Skeletal muscle cell (primary cell): ENCODE measurements at places on chromosomes 7 and 10.
A peak's percentile ranks its signal among the peaks of the same experiment; 100 is the strongest.

DNA sequence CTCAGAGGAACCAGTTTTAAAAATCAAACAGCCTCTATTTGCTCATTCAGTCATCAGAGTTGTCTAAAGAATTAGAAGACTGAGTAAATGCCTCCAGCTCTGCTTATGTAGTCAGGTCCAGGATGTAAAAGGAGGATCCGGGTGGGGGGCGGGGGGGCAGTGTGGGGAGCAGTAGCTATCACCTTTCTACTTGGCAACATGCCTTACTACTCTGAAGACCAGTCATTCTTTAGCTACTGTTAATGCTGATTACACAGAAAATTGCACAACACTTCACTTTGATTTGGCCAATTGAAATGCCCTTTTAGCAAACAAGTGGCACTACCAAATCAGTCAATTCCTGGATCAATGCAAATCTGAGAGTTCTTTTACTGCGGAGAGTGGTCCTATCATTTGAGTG, 164.2 kb downstream of the NXPH1 start:
- no peak for DNase-seq

- no peak for DNase-seq
Measured at GRCh38 chr7:57342954-57343353, 107.0 kb upstream of the ZNF716 start.

GRCh38 chr7:40833888-40834234, 699.1 kb downstream of the SUGCT start:
- no peak for DNase-seq

DNA sequence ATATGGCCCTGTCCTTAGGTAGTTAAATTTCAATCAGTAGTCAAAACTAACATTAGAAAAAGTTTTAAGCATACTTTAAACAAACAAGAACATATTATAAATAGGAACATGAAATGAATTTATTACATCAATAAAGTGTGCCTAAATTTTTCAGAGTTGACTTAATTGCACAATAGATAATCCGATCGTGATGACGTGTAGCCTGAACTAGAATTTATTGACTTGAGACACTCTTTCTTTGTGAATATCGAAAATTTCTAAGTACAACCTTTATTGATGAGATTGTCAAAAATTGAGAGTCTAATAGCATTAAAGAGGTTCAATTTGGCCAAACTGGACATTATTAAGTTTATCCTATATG, 56.0 kb downstream of the CALD1 start:
- no peak for DNase-seq

DNA sequence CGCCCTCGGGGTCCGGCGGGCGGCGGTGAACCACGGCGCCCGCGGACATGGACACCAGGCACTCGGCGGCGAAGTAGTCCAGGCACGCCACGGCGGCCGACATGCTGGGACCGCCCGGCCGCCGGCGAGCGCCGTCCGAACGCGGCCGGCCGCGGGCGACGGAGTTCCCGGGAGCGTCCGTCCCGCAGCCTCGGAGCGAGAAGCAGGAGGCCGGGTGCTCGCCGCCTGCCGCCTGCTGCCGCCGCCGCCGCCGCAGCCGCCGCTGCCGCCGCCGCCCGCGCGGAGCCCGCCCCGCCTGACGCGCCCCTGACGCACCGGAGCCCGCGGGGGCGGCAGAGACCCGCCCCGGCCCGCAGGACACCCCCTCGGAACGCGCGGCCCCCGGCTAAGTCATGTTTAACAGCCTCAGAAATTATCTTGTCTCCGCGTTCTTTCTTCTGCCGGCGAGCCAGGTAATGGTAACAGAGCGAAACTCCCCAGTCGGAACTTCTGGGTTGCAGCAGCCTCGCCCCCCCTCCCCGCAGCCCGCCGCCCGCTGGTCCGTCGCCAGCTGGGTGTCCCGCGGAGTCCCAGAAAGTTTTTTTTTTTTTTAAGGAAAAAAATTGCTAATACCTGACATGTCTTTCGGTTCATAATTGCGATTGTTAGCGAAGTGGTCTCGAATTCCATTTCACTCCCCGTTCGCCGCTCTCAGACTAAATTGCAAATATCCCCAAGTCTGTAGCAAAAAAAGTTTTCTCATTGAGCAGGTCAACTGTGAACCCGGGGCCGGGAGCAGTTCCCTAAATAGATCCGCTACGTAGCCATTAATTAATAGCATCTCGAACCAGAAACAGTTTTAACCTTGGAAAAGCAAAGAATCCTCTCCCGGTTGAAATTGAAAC, at the start of gene KLF14:
KLF14 (minus strand) TSS at position 277 of the 884 bp plus-strand sequence; CDS start at position 103, 174 bp downstream.
- no peak for DNase-seq

GRCh38 chr10:35928748-35929147, 286.7 kb upstream of the FZD8 start:
- DNase-seq = no peak

GRCh38 chr7:11332865-11333228, 359.2 kb downstream of the PHF14 start:
- DNase-seq = no peak

- DNase-seq = no peak
Measured at GRCh38 chr10:120514035-120514620, 57.1 kb downstream of the PLPP4 start.

DNA sequence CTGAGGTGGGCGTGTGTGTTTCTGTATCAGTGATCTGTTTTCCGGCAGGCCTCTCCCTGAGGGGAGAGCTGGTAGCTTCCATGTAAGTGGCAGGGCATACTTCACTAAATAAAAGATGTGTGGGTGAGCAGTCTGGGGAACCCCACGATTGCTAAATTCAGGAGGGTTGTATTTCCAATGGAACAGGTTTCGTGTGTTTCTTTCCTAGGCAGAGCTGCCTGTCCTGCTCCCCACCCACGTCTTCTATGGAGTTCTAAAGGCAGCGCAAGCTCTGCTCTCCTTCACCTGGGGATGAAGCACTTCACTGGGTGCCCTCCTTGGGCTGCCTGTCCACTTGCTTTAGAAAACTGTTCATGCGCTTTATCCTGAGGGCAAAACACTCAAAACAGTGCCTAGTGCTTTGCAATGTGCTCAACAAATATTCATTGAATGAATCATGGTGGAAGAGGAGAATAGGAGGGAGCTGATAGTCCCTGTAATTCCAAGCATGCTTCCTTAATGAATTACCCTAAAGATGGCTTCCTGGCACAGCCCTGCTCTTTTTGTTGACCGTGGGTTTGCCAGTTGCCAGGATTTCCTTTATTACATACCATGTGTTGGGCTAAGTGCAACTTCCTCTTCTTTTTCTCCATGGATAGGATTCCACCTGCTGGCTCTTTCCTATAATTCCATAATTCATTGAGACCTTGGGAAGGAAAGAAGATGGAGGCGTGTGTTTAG, 50.6 kb upstream of the SRPK2 start:
- DNase-seq = no peak

- DNase-seq = no peak
Measured at GRCh38 chr7:139660317-139661042, 117.3 kb downstream of the HIPK2 start.

DNA sequence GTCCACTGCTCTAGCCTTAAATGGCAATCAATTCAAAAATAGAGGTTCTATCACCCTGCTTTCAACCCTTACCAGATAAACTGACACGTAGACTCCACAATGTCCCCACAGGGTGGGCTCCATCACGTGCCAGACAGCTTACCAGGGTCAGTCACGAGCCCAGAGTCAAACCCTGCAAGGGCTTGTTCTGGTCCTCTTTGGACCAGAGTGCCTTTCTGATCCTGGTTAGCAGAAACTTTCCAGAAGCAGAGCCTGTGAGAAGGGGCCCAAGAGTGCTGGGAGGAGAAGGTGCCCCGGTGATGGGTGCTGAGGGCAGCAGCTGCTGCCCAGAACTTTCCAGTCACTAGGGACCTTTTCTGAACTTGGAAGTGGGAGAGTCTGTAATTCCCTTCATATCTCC, 354 bp upstream of the GIMAP5 start:
- no peak for DNase-seq

DNA sequence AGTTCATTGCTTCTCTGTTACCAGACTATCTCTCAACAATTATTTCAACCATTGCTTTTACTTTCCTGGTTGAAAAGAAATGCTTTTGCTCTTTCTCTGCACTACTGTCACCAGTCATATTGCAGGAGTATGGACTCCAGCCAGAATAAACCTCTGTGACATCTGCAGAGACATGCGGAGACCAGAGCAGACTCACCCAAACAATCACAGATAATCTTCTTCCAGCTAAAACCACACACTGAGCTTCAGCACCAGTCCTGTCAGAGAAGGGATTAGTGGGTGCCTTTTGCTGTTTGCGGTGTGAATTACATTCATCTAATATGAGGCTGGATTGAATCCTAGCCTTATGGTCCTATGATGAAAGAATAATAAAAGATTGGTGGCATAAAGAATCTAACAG, 258.6 kb downstream of the CNTNAP2 start:
- no peak for DNase-seq

- no peak for DNase-seq
Measured at GRCh38 chr7:75626954-75627353, 111.8 kb downstream of the HIP1 start.

- no peak for DNase-seq
Measured at GRCh38 chr10:119166564-119166963, 1.1 kb upstream of the SFXN4 start.

GRCh38 chr7:23026164-23026563, 12.2 kb upstream of the HYCC1 start:
- DNase-seq = no peak

DNA sequence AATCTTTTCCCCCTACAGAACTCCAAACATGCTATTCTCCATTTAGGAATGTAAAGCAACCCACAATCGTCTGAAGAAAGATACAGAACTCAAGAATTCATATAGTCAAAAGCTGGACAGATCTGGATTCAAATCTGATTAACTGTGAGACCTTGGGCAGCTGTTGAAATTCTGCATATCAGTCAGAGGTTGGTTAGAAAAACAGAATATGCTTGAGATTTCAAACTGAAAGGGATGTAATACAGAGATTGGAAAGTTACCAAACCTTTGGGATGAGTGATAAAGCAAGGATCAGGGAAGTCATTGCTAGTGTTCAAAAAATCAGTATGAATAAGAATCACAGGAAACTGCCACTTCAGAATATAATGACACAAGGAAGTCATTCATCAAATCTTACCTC, 406.6 kb downstream of the HTR7 start:
- DNase-seq = peak; percentile 13

DNA sequence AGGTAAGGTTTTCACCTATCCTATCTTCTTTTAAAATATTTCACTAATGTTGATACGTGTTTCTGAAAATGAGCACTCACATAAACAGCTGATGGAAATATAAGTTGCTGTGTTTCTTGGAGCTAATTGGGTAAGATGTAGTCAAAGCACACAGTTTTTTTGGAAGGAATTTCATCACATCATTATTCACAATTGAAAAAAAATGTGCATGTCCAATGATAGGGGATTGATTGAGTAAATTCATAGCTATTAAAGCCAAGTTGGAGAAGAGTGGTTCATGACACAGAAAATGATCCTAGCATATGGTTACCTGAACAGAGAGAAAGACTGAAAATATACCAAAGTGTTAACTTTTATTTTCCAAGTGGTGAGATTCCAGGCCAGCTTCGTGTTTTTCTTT, 29.6 kb downstream of the GLI3 start:
- no peak for DNase-seq

DNA sequence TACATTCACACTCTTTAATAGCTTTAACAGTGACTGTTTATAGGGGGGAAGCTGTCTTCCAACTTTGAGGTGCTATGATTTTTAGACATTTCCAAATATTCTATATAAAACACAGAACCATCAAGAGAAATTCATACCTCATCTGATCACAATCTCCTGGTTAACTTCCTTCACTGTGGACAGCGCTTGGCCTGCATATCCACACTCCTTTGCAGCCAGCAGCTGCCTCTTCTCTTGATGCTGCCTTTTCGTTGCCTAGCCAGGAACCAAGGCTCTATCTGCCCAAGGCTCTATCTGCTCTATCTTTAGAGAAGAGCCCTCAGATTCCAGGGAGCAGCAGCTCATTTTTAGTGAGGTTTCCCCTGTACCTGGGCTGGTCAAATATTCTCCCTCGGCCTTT, 252.0 kb downstream of the PTEN start:
- DNase-seq = no peak

DNA sequence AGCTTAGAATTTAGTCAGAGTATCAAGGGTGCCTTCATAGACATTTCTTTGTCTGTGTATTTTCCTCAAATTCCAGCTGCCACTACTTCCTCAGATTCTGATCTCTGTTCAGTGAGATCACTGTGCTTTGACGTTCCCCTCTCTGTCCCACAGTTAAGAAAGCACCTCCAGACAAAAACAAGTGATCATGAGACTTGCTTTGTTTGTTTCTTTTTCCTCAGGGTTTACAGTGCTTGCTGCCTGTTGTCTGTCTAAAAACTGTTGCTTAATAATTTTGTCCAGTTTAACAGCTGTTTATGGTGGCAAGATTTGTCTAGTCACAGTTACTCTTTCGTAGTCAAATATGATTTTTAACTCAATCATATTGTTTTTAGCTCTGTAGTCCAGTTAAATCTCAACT, 29.1 kb downstream of the TRUB1 start:
- peak; percentile 4 for DNase-seq

DNA sequence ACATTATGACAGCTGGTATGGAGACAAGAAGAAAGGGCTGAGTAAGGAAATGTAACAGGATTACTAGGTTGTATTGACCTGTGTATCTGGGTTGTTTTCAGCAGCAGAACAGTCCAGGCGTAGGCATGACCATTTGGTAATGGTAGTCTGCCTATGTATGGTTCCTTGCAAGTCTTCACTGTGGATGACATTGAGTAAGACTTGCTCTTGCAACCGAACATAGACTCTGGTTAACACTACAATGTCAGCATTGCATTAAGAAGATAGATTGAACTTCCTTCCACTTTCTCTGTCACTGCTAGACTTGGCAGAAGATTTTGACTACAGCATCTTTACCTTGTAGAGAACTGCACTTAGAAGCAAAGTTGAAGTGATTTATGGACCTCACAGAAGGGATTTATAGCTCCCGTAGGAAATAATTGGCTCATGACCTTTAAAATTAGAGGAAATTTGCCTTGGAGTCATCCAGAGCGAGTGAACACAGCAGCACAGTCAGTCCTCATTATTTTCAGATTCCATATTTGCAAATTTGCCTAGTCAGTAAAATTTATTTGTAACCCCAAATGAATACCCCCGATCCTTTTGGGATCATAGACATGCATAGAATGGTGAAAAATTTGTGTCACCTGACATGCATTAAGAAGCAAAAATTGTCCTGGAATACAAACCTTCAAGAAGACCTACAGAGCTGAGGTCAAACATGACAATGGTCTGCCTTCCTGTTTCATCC, 79.6 kb upstream of the STRIP2 start:
- no peak for DNase-seq

GRCh38 chr7:117791877-117792780, 81.1 kb downstream of the CTTNBP2 start:
- DNase-seq = no peak

DNA sequence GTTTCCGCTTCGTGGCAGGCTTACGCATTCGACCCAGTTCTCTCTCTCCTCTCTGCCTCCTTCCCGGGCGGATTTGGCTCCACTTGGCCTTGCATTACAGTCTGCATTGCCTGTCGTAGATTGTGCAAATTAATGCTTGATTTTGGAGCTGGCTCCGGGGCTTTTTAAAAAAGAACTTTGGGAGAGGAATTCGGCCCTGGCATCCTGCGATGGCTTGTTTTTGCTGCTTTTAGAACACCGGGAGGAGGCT, 767 bp downstream of the EIF4EBP2 start:
- no peak for DNase-seq
